ENCODE measurements at places on chromosomes 1 and 21. TPM values are rescaled to one million over a fixed set of nuclear protein-coding genes. Genes with fewer than 3 reads are reported as not detected.
A peak's percentile ranks its signal among the peaks of the same experiment; 100 is the strongest.

GRCh38 chr21:42010507-42011495 lies 641 bp upstream of the ZBTB21 start:
- peaks cover 21% of the 10 kb centered on the region for H3K36me3 ChIP-seq
- H3K27ac ChIP-seq = peak overlapping the region; percentile 34
- peaks cover 29% of the 10 kb centered on the region for H3K27me3 ChIP-seq
- H3K4me3 ChIP-seq = peak overlapping the region; percentile 88
- H3K4me1 ChIP-seq = peaks cover 18% of the 10 kb centered on the region

DNA sequence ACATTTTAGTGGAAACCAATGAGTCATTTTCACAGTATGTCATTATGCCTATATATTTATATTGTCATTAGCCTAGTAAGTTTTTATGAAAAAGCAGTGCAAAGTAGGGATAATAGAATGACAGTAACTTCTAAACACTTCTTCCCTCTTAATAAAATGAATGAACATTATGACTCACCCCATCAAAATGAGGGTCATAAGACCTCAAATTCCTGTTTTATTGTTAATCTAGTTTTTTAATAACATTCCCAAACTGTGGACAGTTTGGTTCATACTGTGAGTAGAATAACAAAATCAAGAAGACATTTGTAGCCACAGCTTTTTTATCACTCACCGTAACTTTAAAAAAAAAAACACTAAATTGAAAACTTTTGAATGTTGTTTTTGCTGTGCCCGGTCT lies 160.5 kb downstream of the LRRC40 start:
- H3K4me1 ChIP-seq = no peaks in the 10 kb centered on the region
- DNase-seq = no peak
- no peak overlapping the region for H3K4me3 ChIP-seq
- H3K27ac ChIP-seq = no peak overlapping the region
- H3K36me3 ChIP-seq = no peaks in the 10 kb centered on the region

GRCh38 chr1:19737104-19737825 lies 62.5 kb downstream of the TMCO4 start:
- H3K4me1 ChIP-seq = no peaks in the 10 kb centered on the region
- no peak overlapping the region for H3K27ac ChIP-seq
- no peak overlapping the region for H3K4me3 ChIP-seq
- no peak for DNase-seq

- H3K4me1 ChIP-seq = no peaks in the 10 kb centered on the region
- H3K27me3 ChIP-seq = peaks cover 9% of the 10 kb centered on the region
- no peak overlapping the region for H3K27ac ChIP-seq
- H3K36me3 ChIP-seq = no peaks in the 10 kb centered on the region
Measured at GRCh38 chr1:2448098-2448445, 28.0 kb upstream of the PLCH2 start.

- H3K27me3 ChIP-seq = no peaks in the 10 kb centered on the region
- no peaks in the 10 kb centered on the region for H3K36me3 ChIP-seq
- H3K4me1 ChIP-seq = no peaks in the 10 kb centered on the region
- peak; percentile 17 for DNase-seq
Measured at GRCh38 chr21:26732432-26733221, 112.6 kb downstream of the ADAMTS1 start.

DNA sequence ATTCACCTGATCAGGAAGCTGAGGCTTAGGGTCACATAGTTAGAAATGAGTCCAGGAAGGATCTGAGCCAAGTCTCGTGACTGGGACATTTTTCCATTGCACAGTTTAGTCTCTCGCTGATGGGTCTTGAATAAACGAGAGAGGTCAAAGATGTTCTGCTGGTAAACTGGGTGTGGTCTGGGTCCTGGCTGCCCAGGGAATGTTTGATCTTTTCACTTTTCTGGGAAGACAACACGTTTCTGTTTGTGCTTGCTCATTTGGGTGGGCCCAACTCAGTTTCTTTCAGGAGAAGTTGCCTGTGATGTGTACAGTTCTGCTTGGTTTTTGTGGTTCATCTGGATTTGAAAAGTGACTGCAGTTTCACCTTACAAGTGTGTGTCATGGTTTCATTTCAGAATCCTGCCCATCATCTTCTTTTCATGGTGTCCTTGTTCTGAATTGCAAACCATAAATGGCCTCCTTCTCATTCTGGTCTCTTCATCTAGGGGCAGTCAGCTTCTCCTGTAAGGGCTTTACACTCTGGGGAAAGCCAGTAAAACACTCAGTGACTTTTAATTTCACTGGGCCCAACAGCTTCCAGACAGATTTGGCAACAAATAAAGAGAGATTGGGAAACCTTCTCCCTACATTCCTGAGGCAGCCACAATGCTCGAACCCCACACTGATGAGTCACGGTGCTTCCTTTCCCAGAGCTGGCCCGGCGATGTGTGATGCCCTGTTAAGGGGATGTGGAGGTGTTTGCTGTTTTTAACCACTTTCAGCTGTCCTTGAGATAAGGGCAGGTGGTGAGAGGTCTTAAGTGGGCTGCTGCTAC lies 7.2 kb upstream of the TACSTD2 start:
- H3K27me3 ChIP-seq = peaks cover 49% of the 10 kb centered on the region
- peaks cover 18% of the 10 kb centered on the region for H3K4me1 ChIP-seq
- H3K4me3 ChIP-seq = no peak overlapping the region

- H3K27me3 ChIP-seq = peaks cover 38% of the 10 kb centered on the region
- H3K36me3 ChIP-seq = no peaks in the 10 kb centered on the region
- no peaks in the 10 kb centered on the region for H3K4me1 ChIP-seq
- no peak overlapping the region for H3K4me3 ChIP-seq
- no peak for DNase-seq
Measured at GRCh38 chr1:37731312-37732019, 33.5 kb downstream of the EPHA10 start.

DNA sequence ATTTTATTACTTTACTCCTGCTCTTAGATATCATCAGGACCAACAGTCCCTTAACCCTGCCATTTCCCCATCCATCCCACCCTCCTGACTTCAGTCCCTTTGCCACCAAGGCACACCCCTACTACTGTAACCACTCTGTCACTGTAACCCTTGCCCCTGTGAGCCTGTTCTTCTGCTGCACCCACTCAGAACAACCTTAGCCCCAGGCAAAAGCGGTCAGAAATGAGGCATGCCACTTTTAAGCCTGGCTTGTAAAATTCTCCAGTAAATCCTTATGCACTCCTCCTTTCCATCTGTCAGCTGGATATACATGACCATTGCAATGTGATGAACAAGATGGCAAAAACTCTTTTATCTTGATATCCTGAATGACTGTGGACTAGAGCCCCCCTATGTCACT lies 555.0 kb upstream of the PLXNA2 start:
- H3K27ac ChIP-seq = no peak overlapping the region
- no peak overlapping the region for H3K4me3 ChIP-seq
- H3K36me3 ChIP-seq = no peaks in the 10 kb centered on the region
- H3K4me1 ChIP-seq = no peaks in the 10 kb centered on the region
- no peaks in the 10 kb centered on the region for H3K27me3 ChIP-seq
- DNase-seq = no peak

DNA sequence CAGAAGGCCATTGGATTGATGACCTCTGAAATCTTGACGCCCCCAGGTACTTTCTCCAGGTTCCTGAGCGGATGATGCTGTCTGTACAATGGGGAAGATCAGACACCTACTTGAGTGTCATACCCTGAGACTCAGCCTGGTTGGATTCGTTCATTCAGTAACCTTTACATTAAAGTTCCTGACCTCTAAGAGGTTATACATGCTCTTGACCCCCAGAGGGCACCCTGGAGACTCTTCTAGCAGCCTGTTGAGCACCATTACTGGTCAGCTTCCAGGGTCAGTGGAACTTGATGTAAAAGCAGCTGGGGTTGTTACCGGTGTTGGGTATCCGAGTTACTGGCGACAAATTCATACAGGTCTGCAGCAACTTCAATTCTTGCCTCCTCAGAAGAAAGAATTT lies 114.3 kb upstream of the ZNF678 start:
- no peak overlapping the region for H3K27ac ChIP-seq
- no peak overlapping the region for H3K4me3 ChIP-seq
- DNase-seq = peak; percentile 25
- H3K36me3 ChIP-seq = no peaks in the 10 kb centered on the region

DNA sequence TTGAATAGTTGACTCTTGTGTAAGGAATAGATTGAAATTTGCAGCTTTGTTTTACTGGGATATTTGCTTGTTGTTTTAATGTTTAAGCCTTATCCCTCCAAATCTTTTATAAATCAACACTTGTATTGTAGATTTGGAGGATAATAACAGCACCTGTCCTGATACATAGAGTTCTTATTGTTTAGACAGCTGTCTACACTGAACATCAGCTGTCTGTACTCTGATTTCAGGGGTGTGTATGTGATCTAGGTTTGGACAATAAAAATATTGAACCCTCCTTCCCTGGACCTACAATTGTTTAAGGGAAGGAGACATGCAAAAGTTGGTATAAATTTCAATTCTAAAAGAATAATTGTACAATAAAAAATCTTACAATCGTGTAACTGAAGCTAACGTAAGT lies 48.3 kb upstream of the DPH5 start:
- no peak overlapping the region for H3K27ac ChIP-seq
- H3K4me3 ChIP-seq = no peak overlapping the region
- peaks cover 9% of the 10 kb centered on the region for H3K4me1 ChIP-seq
- H3K36me3 ChIP-seq = peaks cover 57% of the 10 kb centered on the region

DNA sequence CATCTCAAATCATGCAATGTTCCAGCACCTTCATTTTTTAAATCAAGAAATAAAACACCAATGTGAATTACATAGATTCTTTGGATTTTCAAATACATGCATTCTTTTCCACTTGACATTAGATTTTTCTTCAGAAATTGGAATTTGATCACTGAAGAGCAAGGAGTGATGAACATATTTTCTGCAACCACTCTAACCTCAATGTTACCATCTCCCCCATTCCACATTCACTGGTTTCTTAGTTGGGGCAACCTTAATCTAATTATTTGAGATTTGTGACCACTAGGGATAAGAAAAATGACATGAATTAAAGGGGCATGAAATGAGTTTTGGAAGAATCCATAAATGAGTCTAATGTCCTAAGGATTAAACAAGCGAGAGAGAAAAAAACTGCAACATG lies 168.7 kb upstream of the NR5A2 start:
- peaks cover 1% of the 10 kb centered on the region for H3K4me1 ChIP-seq
- peaks cover 17% of the 10 kb centered on the region for H3K27me3 ChIP-seq
- DNase-seq = no peak
- H3K4me3 ChIP-seq = no peak overlapping the region
- H3K27ac ChIP-seq = no peak overlapping the region
- no peaks in the 10 kb centered on the region for H3K36me3 ChIP-seq

DNA sequence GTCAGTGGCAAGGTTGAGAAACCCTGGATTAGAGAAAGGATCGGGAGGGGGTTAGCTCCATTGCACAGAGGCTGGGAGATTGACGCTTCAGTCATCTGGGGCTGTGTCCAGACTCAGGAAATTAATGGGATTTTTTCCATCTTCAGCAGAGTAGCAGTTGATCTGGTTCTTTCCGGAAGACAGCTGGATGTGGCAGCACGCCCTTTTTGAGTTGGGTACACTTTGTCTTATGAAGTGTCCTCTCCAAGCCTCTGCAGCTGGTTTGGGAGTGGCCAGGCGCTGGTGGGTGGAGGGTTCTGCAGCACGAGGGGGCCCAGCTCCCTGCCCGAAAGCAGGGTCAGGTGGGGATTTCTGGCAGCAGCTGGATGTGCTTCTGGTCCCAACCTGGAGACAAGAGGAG lies 95.1 kb downstream of the TAS1R2 start:
- no peaks in the 10 kb centered on the region for H3K4me1 ChIP-seq
- DNase-seq = no peak
- no peak overlapping the region for H3K4me3 ChIP-seq
- no peaks in the 10 kb centered on the region for H3K36me3 ChIP-seq

DNA sequence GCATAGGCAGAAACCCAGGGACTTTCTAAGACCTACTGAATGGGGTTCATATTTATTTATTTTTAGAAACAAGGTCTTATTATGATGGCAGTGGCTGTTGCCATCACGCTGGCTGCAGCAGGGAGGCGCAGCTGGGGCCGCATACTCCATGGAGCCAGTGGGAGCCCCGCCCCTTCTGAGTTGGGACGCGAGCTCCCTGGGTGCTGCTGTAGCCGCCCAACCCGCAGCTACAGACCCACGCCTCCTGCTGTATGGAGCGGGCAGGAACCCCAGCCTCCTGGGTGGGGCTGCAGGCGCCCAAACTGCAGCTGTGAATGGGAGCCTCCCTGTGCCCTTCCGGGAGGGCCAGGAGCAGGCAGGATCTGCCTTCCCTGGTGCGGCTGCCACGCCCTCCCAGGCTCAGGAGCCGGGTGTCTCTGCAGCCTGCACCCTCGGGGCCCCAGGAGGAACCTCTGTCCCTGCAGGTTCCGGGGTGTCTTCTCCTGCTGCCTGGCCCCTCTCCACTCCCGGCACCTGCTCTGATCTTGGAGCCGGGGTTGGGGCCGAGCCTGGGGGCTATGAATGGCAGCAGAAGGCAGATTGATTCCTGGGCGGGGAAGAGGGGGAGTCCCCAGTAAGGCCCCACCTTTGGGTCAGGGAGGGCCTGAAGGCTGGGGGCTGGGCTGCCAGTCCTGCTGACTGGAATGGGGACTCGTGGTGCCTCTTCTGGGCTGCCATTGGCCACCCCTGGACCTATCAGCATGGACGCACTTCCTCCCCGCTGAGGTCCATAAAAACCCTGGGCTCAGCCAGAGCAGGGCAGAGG lies 66.5 kb upstream of the LRRN2 start:
- no peak overlapping the region for H3K4me3 ChIP-seq
- no peaks in the 10 kb centered on the region for H3K4me1 ChIP-seq
- no peak overlapping the region for H3K27ac ChIP-seq
- peaks cover 4% of the 10 kb centered on the region for H3K27me3 ChIP-seq
- DNase-seq = no peak

DNA sequence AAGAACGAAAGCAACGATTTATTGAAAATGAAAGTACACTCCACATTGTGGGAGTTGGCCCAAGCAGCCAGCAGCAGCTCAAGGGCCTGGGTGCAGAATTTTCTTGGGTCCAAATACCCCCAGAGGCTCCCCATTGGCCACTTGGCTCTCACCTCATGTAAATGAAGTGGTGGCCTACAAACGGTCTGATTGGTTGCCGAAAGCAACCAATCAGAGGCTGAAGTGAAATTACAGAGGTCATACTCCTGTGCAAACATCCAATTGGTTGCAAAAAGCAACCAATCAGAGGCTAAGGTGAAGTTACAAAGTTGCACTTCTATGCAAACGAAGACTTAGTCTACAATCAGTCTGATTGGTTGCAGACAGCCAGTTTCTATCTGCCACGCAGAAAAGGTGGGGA lies 31.9 kb downstream of the FAM163A start:
- no peaks in the 10 kb centered on the region for H3K36me3 ChIP-seq
- H3K4me3 ChIP-seq = no peak overlapping the region
- no peak for DNase-seq

NKAIN1 gene
- total RNA-seq = not detected

AJAP1 gene
- total RNA-seq = not detected

SLAMF9 gene
- total RNA-seq = not detected

LRRC3 gene
- total RNA-seq = 3.8 TPM

Data from activated CD4-positive, alpha-beta memory T cell treated with anti-CD3 and anti-CD28 coated beads, Interleukin-2, amount 10 ng/mL, durations not matched to agents 7 days and 5 days (primary cell).